ENCODE measurements at places on chromosomes 1 and 21.
A peak's percentile ranks its signal among the peaks of the same experiment; 100 is the strongest.

GRCh38 chr1:70383483-70383882, 27.6 kb upstream of the CTH start:
- no peak for DNase-seq

GRCh38 chr1:207049514-207049913, 1.5 kb downstream of the YOD1 start:
- no peak for DNase-seq

DNA sequence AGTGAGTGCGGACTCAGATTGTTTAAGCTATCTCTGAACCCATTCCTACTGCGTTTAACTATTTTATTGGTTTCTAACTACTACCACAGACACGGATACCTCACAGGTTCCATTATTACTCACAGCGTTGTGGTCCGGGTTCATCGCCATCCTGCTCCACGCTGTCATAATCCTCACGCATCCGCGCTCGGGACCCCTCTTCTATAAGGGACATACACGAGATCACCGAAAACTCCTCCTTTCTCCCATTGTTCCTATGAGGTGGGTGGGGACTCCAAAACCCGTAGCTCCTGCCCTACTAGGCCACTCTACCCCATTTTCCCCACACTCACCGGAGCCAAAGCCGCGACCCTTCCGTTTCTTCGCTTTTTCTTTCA, 610 bp downstream of the RBM8A start:
- no peak for DNase-seq

DNA sequence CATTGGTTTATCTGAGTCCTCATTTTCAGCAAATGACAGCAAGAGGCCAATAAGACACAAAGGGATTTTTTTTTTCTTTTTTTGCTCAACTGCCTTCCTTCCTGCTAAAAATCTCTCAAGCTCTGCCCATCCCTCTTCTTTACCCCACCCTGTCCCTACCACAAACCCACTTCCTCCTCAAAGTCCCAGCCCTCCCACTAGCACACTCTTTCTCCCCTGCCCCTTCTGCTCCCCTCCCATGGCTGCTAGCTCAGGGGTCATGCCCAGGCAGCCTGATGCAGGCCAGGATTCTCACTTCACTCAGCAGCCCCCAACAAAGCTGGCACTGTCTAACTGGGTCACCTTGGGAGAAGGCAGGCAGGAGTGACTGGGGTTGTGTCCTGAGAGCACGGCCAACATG, 28.8 kb upstream of the PPP2R5A start:
- DNase-seq = no peak

GRCh38 chr1:245654460-245655050, 499.8 kb downstream of the KIF26B start:
- DNase-seq = peak; percentile 45

GRCh38 chr1:150793221-150793620, 14.8 kb downstream of the CTSK start:
- no peak for DNase-seq

DNA sequence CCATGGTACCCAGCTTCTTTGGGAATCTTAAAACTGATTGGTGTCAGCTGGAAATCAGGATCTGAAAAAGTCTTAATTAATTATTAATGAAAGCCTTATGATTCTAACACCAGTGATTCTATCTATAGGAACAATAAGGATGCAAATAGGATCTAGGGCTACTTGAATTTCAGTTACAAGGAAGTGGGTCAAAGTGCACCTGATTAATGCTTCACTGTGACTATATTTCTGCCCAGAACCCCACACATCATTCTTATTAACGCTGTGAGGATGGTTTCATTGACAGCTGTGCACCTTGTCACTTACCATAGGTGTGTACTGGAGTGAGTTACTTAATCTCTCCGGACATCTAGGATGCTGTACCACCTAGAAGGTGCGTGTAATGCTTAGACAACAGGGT, 99.8 kb upstream of the ETV3 start:
- DNase-seq = no peak

DNA sequence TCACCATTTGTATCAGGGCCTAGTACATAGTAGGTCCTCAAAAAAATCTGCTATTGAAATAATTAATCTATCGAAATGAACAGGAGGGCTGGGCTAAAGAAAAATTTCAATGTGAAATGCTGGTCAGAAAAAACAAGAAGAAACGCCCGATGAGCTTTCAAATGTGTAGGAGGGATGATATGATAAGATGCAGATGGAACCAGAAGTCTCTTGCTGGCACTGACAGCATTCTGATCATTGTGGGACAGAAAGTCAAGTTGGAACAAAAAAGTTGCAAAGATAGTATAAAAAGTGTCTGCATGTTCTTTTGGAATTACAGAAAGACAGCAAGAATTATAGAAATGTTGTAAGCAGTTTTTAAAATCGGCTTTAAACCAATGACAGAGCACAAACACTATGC, 11.1 kb downstream of the G0S2 start:
- no peak for DNase-seq

- DNase-seq = peak; percentile 60
Measured at GRCh38 chr1:228778961-228779360, 43.7 kb downstream of the RHOU start.

DNA sequence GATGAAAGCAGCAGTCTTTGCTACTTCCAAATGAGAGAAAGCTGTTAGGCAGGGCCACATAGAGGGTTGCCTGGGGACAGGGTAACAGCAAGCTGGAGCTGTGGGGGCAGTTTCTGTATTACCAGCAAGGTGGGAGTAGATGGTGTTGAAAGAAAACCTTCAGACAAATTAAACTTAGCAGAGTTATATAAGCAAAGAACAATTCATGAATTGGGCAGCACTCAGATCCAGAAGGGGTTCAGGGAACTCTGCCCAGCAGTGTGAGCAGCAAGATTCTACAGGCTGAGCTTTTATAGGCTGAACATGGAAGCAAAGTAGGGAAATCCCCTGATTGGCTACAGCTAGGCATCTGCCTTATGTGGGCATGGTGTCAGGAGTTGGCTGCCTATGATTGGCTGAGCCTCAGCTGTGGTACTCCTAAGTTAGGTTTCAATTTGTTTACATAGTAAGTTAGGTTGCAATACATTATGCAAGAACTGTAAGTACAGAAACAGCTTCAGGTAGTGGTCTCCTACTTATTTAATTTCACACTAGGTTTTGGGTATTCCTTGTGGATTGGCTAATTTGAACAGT, 64.1 kb upstream of the TMPRSS2 start:
- no peak for DNase-seq

- DNase-seq = peak; percentile 66
Measured at GRCh38 chr1:153750026-153750995, 22.5 kb downstream of the INTS3 start.

DNA sequence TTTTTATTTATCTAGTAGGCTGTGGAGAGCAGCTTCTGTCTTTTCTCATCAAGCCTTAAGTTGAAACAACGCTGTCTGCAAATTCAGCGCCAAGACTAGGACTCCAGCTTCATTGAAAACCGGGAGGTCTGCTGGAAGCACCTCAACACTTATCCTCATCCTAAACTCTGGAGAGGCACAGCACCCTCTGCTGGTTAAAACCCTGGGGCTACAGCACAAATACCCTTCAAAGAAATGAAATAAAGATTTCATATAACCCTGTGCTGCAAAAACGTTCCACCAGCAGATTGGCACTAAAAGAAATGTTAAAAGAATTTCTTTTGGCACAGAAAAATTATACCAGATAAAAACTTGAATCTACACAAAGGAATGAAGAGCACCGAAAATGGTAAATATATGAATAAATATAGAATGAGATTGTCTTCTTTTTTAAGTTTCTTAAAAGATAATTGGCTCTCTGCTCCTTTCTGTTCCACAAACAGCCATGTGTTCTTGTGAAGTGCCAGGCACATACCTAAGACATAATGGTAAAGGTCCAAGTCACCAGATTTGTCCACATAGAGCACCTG, 227.7 kb upstream of the SAMSN1 start:
- peak; percentile 1 for DNase-seq

DNA sequence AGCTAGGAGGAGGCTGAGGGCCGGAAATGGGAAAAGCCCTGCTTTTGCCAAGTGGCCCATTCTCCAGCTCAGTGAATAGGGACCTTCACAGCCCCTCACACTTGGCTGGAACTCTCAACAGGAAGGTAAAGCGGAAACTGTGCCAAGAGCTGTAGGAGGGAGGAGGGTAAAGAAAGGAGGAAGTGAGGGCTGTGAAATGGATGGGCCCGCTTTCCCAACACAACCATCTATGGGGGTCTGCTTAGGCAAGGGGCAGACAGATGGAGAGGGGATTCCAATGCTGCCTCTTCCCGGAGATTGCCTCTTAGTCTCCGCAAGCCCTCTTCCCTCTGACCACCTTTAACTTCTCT, 5.2 kb downstream of the INKA2 start:
- no peak for DNase-seq

DNA sequence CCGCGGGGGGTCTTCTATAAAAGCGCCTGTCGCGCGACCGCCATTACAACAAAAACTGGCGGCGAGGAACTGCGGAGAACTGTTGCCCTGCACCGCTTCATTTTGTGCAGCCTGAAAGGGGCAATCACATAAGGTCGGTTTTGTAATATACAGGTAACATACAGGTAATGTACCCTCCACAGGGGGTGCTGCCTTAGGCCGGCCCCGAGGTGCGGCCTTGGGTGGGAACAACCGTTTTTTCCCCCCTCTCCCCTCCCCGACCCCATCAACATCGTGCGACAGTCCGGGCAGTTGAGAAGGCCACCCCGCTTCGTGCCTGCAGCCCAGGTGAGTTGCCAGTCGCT, at the start of gene BRDT:
BRDT (plus strand) TSS at position 46 of the 344 bp plus-strand sequence. CDS start 13,354 bp downstream, outside the sequence.
- DNase-seq = no peak

- DNase-seq = no peak
Measured at GRCh38 chr1:173222149-173223030, 15.3 kb upstream of the TNFSF4 start.

DNA sequence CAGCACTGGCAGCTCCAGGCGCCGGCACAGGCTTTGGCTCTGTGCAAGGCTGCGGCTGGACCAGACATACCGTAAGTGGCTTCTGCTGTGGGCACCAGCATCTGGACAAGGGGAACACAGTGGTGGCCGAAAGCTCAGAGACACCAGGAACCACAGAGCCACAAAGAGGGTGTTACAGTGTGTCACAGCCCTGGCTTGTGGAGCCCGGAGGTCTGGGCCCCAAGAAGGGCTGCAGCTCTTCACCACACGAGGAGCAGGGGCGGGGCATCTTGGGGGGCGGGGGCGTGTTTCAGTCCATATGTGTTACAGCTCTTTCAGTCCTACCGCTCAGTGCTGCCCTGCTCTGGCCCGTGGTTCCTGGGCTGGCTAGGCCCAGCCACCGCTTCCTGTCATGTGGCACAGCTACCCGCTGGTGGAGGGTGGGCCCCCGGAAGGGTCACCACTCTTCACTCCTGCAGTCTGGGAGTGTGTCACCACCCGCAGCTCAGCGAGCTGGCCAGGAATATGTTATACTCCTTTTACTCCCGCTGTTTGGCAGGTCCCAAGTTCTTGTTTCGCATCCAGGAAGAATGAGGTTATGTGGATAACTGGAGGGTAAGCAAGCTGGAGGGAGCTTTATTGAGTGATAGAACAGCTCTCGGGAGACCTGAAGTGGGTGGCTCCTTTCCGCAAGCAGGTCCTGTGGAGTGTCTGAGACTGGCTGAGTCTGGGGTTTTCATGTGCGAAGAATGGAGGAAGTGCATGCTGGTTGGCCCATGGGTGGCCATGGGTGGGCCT, 3.3 kb upstream of the LSM10 start:
- DNase-seq = no peak

GRCh38 chr1:34018285-34018684, 146.7 kb downstream of the CSMD2 start:
- no peak for DNase-seq

DNA sequence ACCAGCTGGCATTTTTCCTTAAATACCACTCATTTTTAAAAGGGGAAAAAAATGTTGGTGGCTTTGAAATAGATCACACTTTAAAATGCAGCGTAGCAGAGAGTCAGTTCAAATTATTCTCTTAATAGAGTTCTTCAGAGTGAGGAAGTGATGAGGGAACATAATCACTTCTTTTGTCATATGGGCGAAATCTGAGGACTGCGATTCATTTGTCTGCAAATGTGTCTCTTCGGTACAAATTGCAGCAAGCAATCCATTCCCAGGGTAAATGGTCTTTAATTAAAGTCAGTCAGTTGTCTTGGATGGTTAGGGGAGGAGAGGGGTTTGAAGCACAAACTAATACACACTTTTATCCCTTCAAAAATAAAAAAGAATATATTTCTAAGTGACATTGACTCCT, 86.0 kb upstream of the SELENON start:
- no peak for DNase-seq

DNA sequence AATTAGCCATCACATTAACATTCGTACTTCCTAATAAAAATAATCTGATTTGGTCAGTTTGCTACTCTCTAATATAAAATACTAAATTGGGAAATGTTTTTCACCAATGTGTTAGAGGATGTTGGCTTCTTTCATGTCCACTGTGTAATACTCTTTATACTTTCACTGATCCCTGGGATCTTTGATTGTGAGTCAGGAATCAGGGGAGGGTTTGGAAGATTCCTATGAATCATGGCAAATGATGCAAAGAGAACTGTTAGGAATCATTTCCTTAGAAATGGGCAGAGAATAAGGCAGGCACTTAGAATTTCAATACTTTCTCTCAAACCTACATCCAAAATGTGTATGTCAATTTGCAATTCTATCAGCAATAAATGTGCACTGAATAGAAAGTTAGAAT, 31.0 kb downstream of the KRTAP24-1 start:
- no peak for DNase-seq

- DNase-seq = no peak
Measured at GRCh38 chr1:2983319-2983705, 38.0 kb upstream of the ACTRT2 start.

GRCh38 chr1:42529724-42530181, 66.7 kb downstream of the CCDC30 start:
- DNase-seq = peak; percentile 56

DNA sequence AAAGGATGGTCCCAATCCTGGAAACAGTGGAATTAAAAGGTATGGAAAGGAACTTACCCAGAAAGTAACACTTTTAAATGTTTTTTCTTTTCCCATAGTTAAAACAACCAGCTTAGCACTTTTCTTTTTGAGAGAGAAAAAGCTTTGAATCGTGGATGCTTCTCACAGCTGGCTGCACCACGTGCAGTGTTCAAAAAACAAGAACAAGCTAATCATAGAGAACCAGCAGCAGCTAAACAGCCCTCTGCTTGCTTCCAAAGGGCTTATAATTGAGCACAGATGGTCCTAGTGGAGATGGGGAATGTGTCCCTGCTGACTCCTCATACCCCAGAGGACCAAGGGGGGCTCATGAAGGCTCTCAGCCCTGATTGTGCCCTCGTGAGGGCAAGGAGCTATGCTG, 26.4 kb downstream of the UTP25 start:
- DNase-seq = no peak

GRCh38 chr1:94683886-94684285, 136.3 kb upstream of the SLC44A3 start:
- no peak for DNase-seq

DNA sequence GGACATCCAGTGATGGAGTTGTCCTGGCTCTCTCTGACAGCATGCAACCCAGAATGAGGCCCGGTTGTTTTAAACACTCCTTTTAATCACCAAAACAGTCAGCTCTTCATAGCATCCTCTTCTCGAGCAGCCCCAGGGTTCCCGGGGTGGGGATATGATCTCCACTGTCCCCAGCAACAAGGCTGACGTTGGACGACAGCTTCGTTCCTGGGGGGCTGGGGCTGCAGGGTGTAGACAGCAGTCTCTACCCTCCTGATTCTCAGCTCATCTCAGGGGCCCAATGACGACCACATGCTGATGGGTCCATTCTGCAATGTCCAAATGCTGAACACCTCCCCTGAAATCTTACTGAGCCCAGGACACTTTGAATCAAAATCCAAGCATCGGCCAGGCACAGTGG, 27.0 kb downstream of the TRIM11 start:
- DNase-seq = no peak

GRCh38 chr1:45331436-45332345, 5.0 kb downstream of the HPDL start:
- DNase-seq = no peak

GRCh38 chr1:217004776-217005436, 281.7 kb upstream of the ESRRG start:
- DNase-seq = no peak

All from amniotic epithelial cell (primary cell).